ENCODE measurements at places on chromosomes 2 and 18.
A peak's percentile ranks its signal among the peaks of the same experiment; 100 is the strongest.

- no peak for DNase-seq
Measured at GRCh38 chr18:66674286-66674685, 70.4 kb upstream of the CDH19 start.

DNA sequence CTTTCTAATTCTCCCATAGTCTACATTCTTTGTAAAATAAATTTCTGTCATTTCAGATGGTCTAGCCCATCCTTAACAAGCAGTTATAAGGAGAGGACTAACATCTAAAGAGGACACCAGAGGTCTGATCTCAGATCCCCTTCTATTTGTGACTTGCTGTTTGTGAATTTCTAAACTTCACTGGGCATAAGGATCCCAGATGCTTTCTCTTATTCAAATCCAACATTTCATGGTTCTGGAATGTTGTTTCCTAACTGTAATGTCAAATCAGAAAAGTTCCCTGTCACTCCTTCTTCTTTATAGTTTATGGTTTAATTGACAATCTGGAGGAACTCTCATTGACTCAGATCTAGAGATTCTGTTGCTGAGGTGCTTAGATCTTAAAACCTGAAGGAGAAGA, 430.2 kb downstream of the MEIS1 start:
- no peak for DNase-seq

GRCh38 chr18:58201733-58202730, 158.0 kb downstream of the NEDD4L start:
- no peak for DNase-seq

DNA sequence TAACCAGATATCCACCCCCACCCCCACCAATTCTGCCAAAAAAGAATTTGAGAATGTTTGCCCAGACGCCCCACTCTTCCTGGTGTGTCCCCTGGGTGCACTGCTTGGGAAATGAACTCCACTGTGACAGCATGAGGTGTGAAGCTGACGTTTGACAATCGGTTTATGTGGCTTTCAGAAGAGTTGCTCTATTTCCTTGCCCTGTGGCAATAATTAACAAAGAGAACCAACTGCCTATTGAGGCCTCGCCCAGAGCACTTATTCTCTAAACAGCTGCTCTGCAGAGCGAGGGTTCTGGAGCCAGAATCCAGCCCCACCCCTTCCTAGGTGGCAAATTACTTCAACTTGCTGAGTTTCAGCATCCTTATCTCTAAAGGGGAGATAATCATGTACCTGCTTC, 115.8 kb upstream of the SIX3 start:
- no peak for DNase-seq

DNA sequence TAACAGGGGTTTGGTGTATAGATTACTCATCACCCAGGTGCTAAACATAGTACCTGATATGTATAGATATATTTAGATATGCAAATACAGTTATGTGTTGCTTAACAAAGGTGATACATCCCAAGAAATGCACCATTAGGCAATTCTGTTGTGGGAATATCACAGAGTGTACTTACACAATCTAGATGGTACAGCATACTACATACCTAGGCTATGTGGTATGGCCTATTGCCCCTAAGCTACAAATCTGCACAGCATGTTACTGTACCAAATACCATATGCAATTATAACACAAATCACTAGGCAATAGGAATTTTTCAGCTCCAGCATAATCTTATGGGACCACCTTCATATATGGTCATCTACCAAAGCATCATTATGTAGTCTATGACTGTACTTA, 43.5 kb upstream of the NPAS2 start:
- no peak for DNase-seq

GRCh38 chr2:185947722-185948121, 209.1 kb downstream of the FSIP2 start:
- DNase-seq = no peak

DNA sequence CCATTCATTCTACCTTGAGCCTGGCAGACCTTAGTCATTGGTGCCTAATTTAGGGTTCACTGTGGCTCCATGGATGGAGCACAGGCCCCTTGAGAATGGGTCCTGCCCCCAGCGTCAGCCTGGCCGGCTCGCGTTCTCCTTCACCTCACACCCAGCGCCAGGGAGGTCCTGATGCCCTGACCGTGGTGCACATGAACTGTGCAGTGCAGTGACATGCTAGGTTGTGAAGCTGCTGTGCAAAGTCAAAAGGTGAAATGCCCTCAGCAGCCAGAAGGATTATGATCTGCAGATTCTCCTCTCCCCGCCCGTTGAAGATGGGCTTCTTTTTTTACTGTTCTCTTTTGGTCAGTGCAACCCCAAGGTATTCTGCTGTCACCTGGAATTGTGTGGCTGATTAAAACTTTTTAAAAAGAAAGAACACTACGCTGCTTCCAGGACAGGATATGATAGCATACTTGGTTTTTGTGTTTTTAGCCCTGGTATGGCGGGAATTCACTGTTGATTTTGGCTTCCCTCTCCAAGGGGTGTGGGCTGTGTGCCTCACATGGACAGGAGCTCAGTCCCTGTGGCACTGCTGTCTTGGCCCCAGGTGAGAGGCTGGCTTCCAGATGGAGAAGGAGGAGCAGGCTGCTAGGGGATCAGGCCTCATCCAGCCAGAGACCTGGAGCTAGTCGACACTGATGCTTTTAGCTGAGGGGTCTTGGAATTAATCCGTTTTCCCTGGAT, 49.4 kb upstream of the MCFD2 start:
- no peak for DNase-seq

DNA sequence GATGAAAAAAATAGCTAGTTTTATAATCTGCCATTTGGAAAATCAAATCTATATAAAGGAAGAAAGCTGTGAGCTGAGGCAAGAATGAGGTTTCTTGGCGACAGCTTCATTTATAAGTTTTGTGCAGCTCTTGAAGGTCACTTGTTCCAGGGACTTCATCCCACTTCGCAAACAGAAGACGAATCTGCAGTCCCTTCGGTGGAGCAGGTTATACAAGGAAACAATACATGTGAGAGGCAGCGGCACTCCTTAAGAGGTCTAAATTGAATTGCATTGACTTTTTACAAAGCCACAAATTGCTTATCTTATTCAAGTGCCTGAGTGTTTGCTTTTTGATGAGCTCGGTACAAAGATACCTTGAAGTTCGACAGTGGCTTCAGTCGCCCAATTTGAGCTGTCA, 72.2 kb downstream of the C1QL2 start:
- no peak for DNase-seq

- peak; percentile 91 for DNase-seq
Measured at GRCh38 chr2:26970244-26970927, at the start of gene MAPRE3. TSS of gene MAPRE3 (plus strand) at chr2:26970637. CDS start at chr2:27022219, 51,582 bp downstream.

DNA sequence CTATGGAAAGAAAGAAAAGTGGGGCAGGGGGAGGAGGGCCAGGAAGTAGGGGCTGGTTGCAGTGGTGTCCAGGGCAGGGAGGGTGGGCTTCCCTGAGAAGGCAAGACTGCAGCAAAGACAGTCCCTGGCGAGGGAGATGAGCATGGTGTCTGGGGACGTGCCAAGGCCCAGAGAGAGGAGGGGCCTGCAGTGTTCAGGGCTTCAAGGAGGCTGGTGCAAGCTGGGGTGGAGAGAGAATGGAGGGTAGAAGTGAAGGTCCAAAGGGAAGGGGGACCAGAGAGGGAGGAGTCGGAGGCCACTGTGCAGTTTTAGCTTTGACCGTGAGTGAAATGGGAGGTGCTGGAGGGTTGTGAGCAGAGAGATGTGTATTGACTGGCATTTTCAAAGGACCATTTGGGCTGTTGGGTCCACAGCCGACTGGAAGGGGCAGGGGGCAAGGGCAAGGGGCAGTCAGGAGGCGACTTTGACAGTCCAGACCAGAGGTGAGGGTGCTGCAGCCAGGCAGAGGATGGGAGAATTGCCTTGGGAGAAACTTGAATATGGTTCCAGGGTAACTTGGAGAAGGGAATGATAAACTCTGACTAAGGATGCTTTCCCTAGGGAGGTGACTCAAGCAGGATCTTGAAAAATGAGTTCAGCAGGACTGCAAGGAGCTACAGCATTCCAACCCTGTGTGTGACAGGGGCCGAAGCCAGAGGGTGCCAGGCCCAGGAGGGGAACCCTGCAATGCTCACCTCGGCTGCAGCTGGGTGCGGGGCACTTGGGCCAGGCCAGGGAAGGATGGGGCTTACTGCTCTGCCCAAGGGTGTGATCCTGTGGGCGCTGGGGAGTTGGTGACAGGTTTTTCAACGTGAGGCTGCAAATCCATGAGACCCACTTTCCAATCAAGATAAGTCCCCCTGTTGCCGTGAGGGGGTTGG, 177.1 kb upstream of the HAAO start:
- no peak for DNase-seq

DNA sequence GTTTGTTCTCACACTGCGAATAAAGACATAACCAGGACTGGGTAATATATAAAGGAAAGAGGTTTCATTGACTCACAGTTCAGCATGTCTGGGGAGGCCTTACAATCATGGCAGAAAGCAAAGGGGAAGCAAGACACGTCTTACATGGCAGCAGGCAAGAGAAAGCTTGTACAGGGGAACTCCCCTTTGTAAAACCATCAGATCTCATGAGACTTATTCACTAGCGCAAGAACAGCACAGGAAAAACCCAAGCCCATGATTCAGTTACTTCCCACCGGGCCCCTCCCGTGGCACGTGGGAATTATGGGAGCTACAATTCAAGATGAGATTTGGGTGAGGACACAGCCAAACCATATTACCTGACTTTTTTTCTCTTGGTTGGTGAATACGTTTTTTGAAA, 51.3 kb downstream of the TMEM247 start:
- no peak for DNase-seq

DNA sequence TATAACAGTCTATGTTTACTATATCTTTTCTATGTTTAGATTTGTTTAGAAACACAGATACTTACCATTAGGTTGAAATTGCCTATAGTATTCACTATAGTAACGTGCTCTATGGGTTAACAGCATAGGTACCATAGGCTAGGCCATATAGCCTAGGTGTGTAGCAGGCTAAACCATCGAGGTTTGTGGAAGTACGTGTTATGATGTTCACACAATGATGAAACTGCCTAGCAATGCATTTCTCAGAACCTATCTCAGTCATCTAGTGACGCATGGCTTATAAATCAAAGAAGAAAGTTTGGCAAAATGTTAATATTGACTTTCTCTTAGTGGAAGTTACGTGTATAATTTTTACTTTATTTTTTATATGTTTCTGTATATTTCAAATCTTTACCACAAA, 466.2 kb upstream of the NRP2 start:
- no peak for DNase-seq

- peak; percentile 64 for DNase-seq
Measured at GRCh38 chr18:14025306-14025940, 106.8 kb downstream of the ZNF519 start.

GRCh38 chr2:1538663-1539062, 125.4 kb downstream of the TPO start:
- DNase-seq = no peak

DNA sequence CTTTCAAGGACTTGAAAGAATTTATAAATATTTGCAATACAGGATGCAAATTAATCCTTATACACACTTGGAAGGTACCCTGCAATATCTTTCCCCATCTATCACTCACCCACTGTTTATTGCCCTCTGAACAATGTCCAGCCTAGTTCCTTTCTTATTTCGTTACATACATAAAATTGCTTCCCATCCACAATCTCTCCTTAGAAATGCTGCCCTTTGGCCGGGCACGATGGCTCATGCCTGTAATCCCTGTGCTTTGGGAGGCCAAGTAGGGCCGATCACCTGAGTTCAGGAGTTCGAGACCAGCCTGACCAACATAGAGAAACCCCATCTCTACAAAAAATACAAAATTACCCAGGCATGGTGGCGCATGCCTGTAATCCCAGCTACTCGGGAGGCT, 41.2 kb upstream of the ATP8B1 start:
- DNase-seq = no peak

- no peak for DNase-seq
Measured at GRCh38 chr18:40094441-40094840, 1860.6 kb upstream of the PIK3C3 start.

- DNase-seq = no peak
Measured at GRCh38 chr2:140658760-140659692, 1471.8 kb downstream of the LRP1B start.

DNA sequence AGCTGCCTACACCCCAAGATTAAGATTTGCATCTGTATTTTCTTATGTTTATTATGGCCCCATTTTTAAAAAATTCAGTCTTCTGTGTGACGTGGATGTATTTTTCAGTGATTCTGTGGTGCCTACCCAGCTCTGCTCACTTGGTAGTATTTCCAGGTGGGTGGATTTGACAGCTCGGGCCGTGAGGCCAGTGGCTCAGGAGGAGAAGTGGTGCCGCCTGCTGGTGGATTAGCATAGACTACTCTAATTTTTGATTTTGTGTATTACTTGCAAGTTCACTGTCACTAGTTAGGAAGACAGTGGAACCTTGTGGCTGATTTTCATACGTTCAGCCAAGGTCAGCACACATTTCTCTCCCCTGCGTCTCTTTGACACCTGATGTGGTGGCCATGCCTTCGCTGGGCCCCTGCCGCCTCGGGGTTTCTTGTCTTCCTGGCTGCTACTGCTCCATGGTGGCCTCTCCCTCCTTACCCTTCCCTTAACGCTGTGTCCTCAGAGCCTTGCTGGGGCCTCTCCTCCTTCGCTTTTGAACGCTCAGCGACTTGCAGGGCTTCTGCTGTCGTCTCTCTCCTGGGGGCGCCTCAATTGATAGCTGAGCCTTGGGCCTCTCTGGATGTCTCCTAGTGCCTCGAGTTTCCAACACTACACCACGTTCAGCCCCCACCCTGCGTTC, 89.4 kb downstream of the DGKD start:
- no peak for DNase-seq

GRCh38 chr18:10017043-10017442, 103.2 kb downstream of the VAPA start:
- DNase-seq = no peak

DNA sequence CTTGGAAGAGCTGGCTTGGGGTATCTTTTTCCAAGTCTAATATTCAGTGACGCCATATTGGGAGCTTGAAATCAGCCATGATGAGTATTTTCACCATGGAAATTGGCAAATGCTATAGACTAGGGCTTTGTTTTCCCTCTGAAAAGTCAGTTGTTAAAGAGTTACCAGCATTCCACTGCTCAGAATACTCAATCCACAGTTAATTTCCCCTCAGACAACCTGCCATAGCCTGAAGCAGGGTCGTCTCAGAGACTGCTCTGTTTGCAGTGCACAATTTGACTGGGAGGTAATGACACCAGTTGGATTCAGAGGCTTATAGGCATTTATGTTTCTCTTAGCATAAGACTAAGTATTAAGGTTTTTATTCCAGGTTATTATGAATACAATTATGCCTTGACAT, 35.5 kb upstream of the TMEM200C start:
- DNase-seq = no peak

GRCh38 chr2:197708331-197708730, 3.2 kb downstream of the MARS2 start:
- DNase-seq = no peak

DNA sequence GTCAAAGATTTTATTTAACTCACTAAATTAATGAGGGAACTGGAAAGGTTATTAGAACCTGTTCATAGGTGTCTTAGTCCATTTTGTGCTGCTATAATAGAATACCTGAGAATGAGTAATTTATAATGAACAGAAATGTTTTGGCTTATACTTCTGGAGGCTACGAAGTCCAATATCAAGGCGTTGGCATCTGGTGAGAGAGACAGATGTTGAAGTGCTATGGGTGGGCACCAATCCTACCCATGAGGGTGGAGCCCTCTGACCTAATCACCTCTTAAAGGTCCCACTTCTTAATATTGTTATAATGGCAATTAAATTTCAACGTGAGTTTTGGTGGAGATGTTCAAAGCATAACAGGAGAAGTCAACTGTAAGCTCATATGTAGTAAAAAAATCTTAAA, 5.1 kb downstream of the RPIA start:
- no peak for DNase-seq

Data from iPS DF 19.7 (cell line).